ENCODE measurements at places on chromosomes 4 and X. TPM values are rescaled to one million over a fixed set of nuclear protein-coding genes. Genes with fewer than 3 reads are reported as not detected.

GRCh38 chr4:163048447-163048846 is 118.2 kb downstream of the NAF1 start:
- H3K4me3 ChIP-seq, result no peak overlapping the region
- no peaks in the 10 kb centered on the region for H3K36me3 ChIP-seq
- peak; percentile 9 for DNase-seq
- no peaks in the 10 kb centered on the region for H3K4me1 ChIP-seq
- H3K27me3 ChIP-seq, result no peaks in the 10 kb centered on the region

DNA sequence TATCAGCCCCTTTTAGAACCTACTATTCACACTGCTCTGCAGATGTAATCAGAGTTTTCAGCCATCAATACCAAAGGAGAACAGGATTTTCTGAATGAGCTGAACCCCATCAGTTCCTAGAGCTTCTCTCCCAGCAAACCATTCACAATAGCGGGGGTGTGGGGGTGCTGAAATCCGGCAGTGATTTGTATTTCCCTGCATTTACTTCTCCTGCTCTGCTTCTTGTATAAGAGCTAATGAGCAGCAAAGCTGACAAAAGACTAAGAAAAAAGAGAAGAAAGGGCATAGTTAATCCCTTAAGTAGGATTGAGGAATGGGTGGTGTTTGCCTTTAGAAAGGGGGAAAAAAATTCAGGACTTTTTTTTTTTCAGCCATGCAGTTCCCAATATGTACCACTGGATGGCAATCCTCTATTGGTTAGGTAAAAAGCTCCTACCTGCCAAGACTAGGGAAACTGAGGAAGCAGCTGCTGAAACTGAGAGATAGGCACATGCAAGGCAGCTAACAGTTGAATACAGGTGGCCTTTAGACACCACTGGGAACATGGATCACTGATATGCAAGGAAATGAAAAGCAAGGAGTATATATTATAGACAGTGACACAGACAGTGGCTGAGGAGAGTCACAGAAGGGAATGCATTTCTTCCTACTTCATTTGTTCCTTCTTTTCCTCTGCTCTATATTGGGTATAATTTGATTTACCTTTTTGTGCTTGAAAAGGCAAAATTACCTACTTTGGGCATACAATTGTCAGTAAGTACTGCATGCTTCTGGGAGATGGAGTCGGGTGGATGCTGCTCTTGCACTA is 217.9 kb downstream of the HS6ST2 start:
- H3K4me3 ChIP-seq, result no peak overlapping the region
- no peaks in the 10 kb centered on the region for H3K4me1 ChIP-seq
- no peaks in the 10 kb centered on the region for H3K36me3 ChIP-seq

DNA sequence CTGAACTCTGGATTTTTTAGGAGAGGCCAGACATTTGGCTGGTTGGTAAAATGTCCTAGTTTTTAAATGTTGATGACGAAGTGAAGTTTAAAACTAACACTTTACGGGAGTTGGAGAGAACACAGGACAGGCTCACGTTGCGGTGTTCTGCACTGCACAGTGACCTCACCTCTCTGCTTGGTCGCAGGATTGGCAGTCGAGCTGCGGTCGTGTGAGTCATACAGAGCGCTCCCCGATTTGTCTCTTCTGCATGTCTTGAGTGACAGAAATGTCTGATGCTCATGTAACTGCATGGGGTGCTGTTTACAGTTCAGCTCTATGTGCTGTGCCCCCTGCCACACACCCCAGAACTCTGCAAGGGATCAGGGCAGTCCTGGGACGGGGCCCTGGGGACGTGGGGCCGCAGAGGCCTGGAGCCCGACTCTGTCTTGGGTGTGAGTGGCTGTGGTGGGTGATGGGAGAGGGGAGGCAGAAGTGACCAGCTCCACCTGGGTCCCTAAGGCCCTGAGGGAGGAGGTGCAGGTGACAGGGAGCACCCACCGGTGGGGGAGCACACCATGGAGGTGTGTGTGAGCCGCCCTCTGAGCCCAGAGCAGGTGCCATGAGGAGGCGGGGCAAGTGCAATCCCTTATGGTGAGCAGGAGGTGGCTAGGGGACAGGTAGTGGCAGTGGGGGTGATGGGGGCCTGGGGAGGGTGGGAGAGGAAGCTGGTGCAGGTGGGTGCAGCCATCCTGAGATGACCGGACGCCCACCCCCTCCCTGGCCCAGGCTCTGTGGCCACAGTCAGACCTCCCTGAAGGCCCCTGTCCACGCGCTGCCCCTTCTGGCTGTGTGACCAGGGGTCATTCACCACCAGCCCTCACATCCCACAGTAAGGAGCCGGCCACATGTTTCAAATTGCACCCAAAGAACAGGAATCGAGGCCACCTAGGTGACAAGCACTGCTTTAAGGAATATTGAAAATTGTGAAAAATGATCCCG is 77.9 kb upstream of the ADRA2C start:
- no peaks in the 10 kb centered on the region for H3K4me1 ChIP-seq
- H3K36me3 ChIP-seq, result no peaks in the 10 kb centered on the region
- no peaks in the 10 kb centered on the region for H3K27me3 ChIP-seq
- H3K4me3 ChIP-seq, result no peak overlapping the region
- no peak for DNase-seq

DNA sequence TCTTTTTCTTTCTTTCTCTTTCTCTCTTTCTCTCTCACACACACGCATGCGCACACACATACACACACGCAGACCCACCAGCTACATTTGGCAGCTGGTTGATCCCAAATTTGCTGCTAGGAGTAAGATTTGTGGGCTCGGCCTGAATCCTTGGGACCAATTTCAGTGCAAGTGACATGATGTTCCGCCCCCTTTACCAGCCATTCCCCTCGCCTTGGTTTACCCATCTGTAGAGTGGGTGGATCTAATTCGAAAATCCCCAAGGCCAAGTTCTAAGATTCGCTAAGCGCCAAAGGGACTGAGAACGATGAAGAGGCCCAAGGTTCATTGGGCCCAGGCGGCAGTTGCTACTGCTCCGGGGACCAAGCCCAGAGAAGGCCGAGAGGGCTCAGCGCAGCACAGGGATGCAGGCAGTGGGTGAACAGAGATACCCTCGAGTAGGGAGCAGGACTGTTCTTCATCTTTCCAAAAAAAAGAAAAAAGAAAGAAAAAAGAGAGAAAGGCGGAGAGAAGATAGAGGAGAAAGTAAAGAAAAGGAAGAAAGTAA is 5.8 kb downstream of the NKX3-2 start:
- H3K4me1 ChIP-seq, result peaks cover under 1% of the 10 kb centered on the region
- H3K27ac ChIP-seq, result no peak overlapping the region
- no peaks in the 10 kb centered on the region for H3K36me3 ChIP-seq
- no peak overlapping the region for H3K4me3 ChIP-seq
- no peak for DNase-seq

DNA sequence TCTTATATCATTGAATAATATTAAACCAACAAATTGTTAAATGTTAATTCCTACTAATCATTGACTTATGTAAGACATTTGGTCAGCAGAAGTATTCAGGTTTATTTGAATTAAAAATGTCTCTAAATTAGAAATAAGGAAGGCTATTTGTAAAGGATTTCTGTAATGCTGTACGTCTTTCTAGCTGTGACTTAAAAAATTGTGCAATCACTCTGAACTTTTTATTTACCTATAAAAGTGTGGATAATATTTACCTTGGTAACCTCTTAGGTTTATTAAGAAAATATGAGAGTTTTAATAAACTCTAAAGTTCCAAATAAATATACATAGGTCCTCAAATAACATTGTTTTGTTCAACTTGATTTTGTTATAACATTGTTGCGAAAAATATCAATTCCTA is 76.9 kb downstream of the SLC30A9 start:
- no peak overlapping the region for H3K4me3 ChIP-seq
- peaks cover 20% of the 10 kb centered on the region for H3K36me3 ChIP-seq
- no peaks in the 10 kb centered on the region for H3K27me3 ChIP-seq
- no peak for DNase-seq

DNA sequence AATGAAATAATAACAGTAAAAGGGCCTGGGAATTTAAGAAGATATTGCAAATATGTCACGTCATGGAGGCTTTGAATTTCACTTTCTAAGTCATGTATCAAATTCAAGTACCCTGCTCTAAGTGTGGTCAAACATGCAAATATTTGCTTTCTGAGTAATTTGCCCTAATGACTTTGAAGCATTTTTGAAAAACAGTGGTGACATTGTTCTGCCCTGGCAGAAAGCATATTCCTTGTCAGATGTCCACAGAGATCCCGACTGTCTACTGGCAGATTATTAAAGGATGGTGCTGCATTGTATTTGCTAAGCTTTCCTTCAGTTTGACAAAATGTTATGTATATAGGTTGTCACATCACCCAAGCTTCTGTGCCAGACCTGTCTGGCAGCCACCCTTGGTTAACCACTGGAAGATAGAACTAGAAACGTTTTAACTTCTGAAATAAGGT is 92.5 kb downstream of the ANK2 start:
- peak overlapping the region; percentile 62 for H3K27ac ChIP-seq
- H3K4me1 ChIP-seq, result peaks cover 17% of the 10 kb centered on the region
- H3K27me3 ChIP-seq, result no peaks in the 10 kb centered on the region
- DNase-seq, result peak; percentile 91

GRCh38 chr4:632196-632790 is 6.9 kb downstream of the PDE6B start:
- H3K36me3 ChIP-seq, result no peaks in the 10 kb centered on the region
- no peak for DNase-seq

DNA sequence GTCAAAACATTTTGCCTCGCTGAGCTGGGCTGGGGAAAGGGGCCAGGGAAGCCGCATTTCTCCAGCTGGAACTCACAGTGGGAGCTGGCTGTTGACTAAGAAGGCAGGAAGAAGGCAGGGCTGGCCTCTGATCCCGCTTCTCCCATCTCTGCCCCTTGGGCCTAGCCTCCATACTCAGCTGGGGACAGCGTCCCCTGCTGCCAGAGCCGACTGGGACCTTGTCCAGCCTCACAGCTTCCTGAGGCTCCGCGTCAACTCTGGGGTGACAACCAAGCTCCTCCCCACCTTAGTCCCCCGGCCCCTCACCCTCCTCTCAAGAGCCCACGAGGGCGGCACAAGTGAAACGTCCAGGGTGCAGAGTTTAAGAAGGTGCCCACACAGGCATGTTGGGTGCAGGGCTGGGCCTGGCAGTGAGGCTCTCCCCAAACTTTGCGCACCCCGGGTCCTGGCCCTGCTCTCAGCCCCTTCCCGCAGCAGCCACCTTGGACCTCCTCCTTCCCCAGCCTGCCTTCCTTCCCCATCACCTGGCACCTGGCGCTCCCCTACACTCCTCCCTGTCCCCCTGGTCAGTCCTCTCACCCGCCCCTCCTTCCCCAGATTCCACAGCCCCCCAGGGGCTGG is 100.8 kb downstream of the PSAPL1 start:
- H3K4me1 ChIP-seq, result peaks cover 38% of the 10 kb centered on the region
- H3K27ac ChIP-seq, result no peak overlapping the region
- no peak overlapping the region for H3K4me3 ChIP-seq
- no peaks in the 10 kb centered on the region for H3K36me3 ChIP-seq
- no peak for DNase-seq

DNA sequence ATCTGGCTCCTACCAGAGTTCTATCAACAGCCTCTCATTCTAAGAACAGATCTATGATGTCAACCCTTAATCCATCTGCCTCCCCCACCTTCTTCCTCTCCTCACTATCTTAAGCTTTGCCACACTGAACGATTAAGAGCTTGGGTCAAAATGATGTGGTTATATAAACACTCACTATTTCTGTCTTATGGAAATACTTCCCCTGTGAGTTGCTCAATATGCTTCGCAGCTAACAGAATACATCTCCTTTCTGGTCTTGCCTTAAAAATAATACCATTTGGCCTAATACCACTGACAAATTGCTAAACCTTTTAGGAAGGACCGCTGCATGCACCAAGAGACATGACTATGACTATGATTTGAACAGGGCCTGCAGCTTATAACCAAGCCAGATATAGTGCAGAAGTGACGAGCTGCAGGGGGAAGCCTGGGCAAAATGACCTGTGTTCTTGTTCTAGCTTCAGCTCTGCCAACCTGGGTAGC is 130.9 kb downstream of the RNF150 start:
- no peak overlapping the region for H3K4me3 ChIP-seq
- no peaks in the 10 kb centered on the region for H3K36me3 ChIP-seq
- DNase-seq, result peak; percentile 93
- no peaks in the 10 kb centered on the region for H3K4me1 ChIP-seq

DNA sequence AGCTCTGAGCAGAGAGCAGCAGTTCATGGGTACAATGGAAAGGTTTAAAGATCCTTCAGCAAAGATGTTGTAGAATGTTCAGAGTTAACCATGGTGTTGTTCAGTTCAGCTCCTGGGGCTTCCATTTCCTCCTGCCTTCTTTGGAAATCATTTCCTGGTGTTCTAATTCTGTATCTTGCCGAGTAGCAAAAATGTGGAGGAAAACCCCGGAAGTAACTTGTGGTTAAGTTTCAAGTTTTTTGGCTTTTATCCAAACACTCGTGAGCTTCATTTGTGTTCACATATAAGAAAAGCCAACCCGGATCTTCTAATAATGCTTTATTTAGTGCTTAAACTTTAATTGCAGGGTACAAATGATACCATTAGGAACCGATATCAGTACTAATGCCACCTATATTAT is 33.6 kb upstream of the ARX start:
- no peaks in the 10 kb centered on the region for H3K36me3 ChIP-seq
- no peaks in the 10 kb centered on the region for H3K27me3 ChIP-seq
- no peaks in the 10 kb centered on the region for H3K4me1 ChIP-seq

- H3K4me3 ChIP-seq, result no peak overlapping the region
- H3K36me3 ChIP-seq, result no peaks in the 10 kb centered on the region
- peak; percentile 13 for DNase-seq
- H3K4me1 ChIP-seq, result no peaks in the 10 kb centered on the region
- H3K27me3 ChIP-seq, result no peaks in the 10 kb centered on the region
- H3K27ac ChIP-seq, result no peak overlapping the region
These were observed 147.7 kb downstream of the RBM46 start for GRCh38 chr4:154928640-154929257.

GRCh38 chrX:134426281-134426680 is 33.7 kb upstream of the HPRT1 start:
- H3K36me3 ChIP-seq, result no peaks in the 10 kb centered on the region
- H3K27me3 ChIP-seq, result no peaks in the 10 kb centered on the region
- DNase-seq, result no peak
- H3K4me1 ChIP-seq, result no peaks in the 10 kb centered on the region
- no peak overlapping the region for H3K27ac ChIP-seq
- H3K4me3 ChIP-seq, result no peak overlapping the region

DNA sequence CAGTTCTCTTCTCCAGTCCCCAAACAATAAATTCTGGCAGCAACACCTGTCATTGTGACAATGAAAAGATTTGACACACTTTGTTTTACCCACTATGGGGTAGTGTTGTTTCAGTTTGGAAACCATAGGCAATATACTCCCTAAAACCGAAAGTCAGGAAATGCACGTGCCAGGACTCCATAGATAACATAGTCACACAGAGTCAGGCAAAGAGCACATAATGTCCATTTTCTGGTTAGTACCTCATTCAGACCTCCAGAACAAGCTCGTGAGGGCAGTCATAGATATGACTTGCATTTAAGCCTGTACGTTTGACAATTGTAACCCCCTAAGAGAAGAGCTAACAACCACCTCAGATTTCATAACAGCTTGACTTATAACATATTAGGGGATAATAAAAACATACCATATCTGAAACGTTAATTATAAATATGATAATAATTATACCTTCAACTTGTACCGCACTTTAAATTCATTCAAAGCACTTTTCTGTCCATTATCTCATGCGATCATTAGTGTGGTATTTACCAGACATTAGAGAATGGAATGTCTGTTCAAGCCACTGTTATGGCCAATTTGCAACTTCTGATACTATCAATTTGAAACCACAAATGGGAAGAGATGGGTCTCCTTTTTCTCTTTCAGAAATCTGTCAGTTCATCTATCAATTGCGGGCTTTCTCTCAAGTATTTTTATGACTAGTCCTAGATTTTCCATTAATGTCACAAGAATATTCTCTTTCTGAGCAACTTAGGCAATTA is 147.4 kb downstream of the LDB2 start:
- peak; percentile 36 for DNase-seq
- no peak overlapping the region for H3K4me3 ChIP-seq
- H3K36me3 ChIP-seq, result no peaks in the 10 kb centered on the region

SPIN2A gene
- total RNA-seq, result 1.2 TPM

UGT2B10 gene
- not detected for total RNA-seq

RAB40A gene
- total RNA-seq, result not detected

TRAM1L1 gene
- total RNA-seq, result 3.1 TPM
